Lung (tissue), 17 donors: ENCODE measurements at places on chromosomes 12 and 14. TPM values are rescaled to one million over a fixed set of nuclear protein-coding genes. Genes with fewer than 3 reads are reported as not detected.

GRCh38 chr14:77406086-77406485, 17.2 kb downstream of the NOXRED1 start:
- no peaks in the 10 kb centered on the region for H3K36me3 ChIP-seq
- no peaks in the 10 kb centered on the region for H3K27me3 ChIP-seq
- no peak for DNase-seq
- H3K4me3 ChIP-seq, result no peak overlapping the region

- H3K4me3 ChIP-seq, result no peak overlapping the region
- H3K27me3 ChIP-seq, result no peaks in the 10 kb centered on the region
- no peaks in the 10 kb centered on the region for H3K36me3 ChIP-seq
Measured at GRCh38 chr14:53979113-53979681, 22.6 kb upstream of the BMP4 start.

The SLC38A2 gene
- total RNA-seq, result 258 TPM

The MSRB3 gene
- 41.5 TPM for total RNA-seq

DNA sequence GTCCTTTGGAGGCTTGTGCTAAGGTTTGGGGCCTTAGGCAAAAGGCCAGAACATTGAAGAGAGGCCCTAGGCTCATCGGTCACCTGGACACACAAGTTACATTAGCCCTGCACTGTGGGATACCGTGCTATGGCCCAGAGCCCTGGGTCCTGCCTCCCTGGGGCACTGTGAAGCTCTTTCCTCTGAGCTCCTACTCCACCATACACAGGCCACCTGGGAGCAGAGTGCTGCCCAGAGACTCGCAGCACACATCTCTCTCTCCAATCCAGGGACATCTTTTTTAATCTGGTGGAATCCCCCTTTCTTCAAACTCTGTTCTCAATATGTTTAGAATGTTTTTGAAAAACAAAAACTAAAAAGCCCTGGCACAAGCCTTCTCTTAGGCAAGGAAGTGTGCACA, 314.2 kb upstream of the RGS6 start:
- DNase-seq, result no peak
- H3K4me3 ChIP-seq, result no peak overlapping the region
- no peaks in the 10 kb centered on the region for H3K27me3 ChIP-seq
- peaks cover 4% of the 10 kb centered on the region for H3K36me3 ChIP-seq
- no peak overlapping the region for H3K27ac ChIP-seq
- H3K4me1 ChIP-seq, result no peaks in the 10 kb centered on the region
